Cardiac muscle cell (in vitro differentiated cells and primary cell): ENCODE measurements at places on chromosomes 12 and 14. TPM values are rescaled to one million over a fixed set of nuclear protein-coding genes. Genes with fewer than 3 reads are reported as not detected.
A peak's percentile ranks its signal among the peaks of the same experiment; 100 is the strongest.

ZFHX2 gene
- 3.9 and 4.2 TPM in 2 replicates for total RNA-seq

COL2A1 gene
- 469 and 596 TPM in 2 replicates for total RNA-seq

JPH4 gene
- 0.39 and 0.63 TPM in 2 replicates for total RNA-seq

SRRM4 gene
- 0.14 and 0.21 TPM in 2 replicates for total RNA-seq

PTPRO gene
- total RNA-seq, result 0.07 and 0.12 TPM in 2 replicates

GLT1D1 gene
- 1.4 and 2.7 TPM in 2 replicates for total RNA-seq

SOX5 gene
- 11.9 and 29.4 TPM in 2 replicates for total RNA-seq

ANKRD33 gene
- 0.30 TPM in 1 of 2 replicates, not detected in the other for total RNA-seq

SLC10A1 gene
- total RNA-seq, result not detected in 2 replicates

- no peaks in the 10 kb centered on the region for H3K36me3 ChIP-seq
- no peak overlapping the region for H3K27ac ChIP-seq
- H3K4me1 ChIP-seq, result no peaks in the 10 kb centered on the region
- H3K4me3 ChIP-seq, result no peak overlapping the region
- no peak for DNase-seq
Measured at GRCh38 chr14:97709552-97709951, 912.4 kb downstream of the VRK1 start.

GRCh38 chr12:88546226-88546625 lies 34.0 kb downstream of the KITLG start:
- no peak overlapping the region for H3K27ac ChIP-seq
- H3K4me1 ChIP-seq, result no peaks in the 10 kb centered on the region
- no peak overlapping the region for H3K4me3 ChIP-seq

GRCh38 chr14:54498095-54498531 lies 9.3 kb upstream of the GMFB start:
- H3K4me1 ChIP-seq, result no peaks in the 10 kb centered on the region
- no peak for DNase-seq
- no peak overlapping the region for H3K4me3 ChIP-seq
- H3K36me3 ChIP-seq, result no peaks in the 10 kb centered on the region

DNA sequence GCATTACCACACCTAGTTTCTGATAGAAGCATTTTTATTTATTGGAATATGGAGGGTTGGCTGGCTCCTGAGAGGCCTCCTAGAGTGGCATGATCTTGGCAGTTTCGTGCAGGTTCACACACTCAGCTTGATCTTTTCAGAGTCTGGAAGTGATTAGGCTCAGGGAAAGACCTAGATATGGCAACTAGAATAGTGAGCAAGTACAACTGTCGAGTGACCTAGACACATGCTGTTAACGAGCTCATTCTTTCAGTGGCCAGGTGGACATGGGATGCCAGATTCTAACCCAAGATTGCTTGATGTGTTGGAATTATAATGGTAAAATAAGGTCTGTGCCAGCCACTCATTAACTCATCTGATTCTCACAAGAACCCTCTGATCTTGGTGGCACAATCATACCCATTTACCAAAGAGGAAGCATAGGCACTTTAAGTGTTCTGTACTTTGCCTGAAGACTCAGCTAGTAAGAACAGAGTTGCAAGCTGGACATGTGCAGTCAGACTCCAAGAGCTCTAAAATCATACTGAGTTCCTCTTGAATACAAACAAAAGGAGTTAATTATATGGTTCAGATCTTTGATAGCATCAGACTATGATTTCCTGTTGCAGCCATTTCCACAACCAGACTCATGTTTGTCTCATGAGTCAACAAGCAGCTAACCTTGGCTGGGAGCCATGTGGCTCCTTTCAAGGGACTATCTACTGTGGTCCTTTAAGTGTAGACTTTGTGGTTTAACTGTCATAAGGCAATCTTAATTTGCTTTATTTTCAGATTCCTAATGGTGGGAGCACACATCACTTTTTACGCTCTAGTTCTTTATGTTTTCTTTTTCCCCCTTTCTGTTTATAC lies 144.2 kb downstream of the PLEKHA5 start:
- H3K27ac ChIP-seq, result peak overlapping the region; percentile 20
- no peak for DNase-seq
- no peaks in the 10 kb centered on the region for H3K4me1 ChIP-seq
- peaks cover 54% of the 10 kb centered on the region for H3K36me3 ChIP-seq
- no peaks in the 10 kb centered on the region for H3K27me3 ChIP-seq

DNA sequence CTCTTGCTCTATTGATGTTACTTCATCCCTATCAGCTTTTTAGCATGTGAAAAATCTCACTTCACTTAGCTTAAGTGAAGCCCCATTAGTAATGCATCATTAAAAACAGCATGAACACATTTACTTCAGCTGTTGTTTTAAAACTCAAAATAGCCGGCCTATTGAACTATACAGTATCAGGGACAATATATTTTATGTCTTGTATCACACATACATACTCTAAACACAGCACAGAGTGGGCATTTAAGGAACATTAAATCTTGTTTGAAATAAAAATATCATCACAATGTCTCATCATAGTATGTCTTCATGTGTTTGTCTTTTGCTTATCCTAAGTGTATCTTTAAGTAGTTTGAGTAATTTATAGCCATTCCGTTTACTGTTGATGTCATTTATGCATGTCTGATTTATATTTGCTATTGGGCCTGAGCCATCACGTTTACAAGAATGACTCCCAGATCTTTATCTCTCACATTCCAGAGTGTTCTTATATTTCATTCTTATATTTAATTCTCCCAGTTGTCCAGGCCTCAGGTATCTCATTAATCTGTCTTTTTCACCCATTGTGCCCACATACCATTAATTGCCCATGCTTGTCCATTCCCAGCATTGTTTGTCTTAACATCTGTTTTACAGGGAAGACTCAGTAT lies 57.5 kb downstream of the ARHGAP5 start:
- peaks cover 6% of the 10 kb centered on the region for H3K36me3 ChIP-seq
- H3K27ac ChIP-seq, result peak overlapping the region; percentile 12
- H3K4me3 ChIP-seq, result no peak overlapping the region
- H3K27me3 ChIP-seq, result no peaks in the 10 kb centered on the region
- DNase-seq, result no peak

DNA sequence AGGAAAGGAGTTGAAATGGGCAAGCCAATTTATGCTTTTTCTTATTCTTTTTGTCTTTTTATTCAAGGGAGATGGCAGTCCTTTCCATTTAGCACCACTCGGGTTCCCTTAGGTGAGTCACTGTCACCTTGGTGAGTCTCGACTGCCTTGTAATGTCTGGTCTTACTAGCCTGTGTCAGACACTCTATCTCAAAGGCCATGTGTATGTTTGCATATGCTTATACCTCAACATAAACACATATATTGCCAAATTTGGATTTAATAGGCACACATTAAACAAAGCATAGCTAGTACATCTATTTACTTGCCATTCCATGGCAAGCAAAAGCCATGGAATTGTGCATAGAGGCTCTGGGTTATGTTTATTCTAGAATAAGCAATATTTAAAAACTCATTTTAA lies 624.9 kb upstream of the FOXG1 start:
- H3K4me1 ChIP-seq, result no peaks in the 10 kb centered on the region
- no peak overlapping the region for H3K27ac ChIP-seq
- H3K4me3 ChIP-seq, result no peak overlapping the region
- no peak for DNase-seq
- H3K36me3 ChIP-seq, result no peaks in the 10 kb centered on the region

GRCh38 chr12:74490390-74491064 lies 47.1 kb upstream of the ATXN7L3B start:
- no peaks in the 10 kb centered on the region for H3K4me1 ChIP-seq
- H3K27me3 ChIP-seq, result no peaks in the 10 kb centered on the region
- no peak for DNase-seq
- H3K4me3 ChIP-seq, result no peak overlapping the region

GRCh38 chr12:22256041-22256441 lies 78.5 kb downstream of the ST8SIA1 start:
- H3K27me3 ChIP-seq, result no peaks in the 10 kb centered on the region
- H3K4me3 ChIP-seq, result no peak overlapping the region
- no peaks in the 10 kb centered on the region for H3K36me3 ChIP-seq
- DNase-seq, result peak; percentile 45
- peaks cover 39% of the 10 kb centered on the region for H3K4me1 ChIP-seq

DNA sequence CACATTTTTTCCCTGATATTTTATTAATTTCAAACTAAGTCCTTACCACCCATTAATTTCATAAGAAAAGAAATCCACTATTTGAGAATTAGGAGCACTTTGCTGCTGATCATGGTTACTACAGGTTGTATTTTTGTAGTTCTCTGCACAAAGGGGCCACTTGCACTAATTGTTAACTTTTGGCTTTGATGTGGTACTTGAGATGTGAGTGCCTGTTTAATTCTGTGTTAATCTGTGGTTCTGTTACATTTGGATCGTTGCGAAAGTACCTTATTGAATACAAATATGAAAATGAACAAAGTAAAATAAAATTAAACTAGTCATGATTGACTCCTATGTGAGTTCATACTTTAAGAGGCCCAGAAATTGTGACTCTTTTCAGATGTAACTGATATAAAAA lies 374.9 kb upstream of the RGS6 start:
- peak overlapping the region; percentile 83 for H3K27ac ChIP-seq
- H3K4me3 ChIP-seq, result no peak overlapping the region
- no peak for DNase-seq
- H3K4me1 ChIP-seq, result peaks cover 17% of the 10 kb centered on the region

- H3K27ac ChIP-seq, result peak overlapping the region; percentile 99
- no peak for DNase-seq
- H3K4me3 ChIP-seq, result peak overlapping the region; percentile 91
Measured at GRCh38 chr12:106954462-106955376, 988 bp upstream of the TMEM263 start.

- H3K36me3 ChIP-seq, result no peaks in the 10 kb centered on the region
- no peaks in the 10 kb centered on the region for H3K27me3 ChIP-seq
- H3K4me1 ChIP-seq, result peaks cover 7% of the 10 kb centered on the region
Measured at GRCh38 chr14:65783101-65783500, 370.6 kb downstream of the FUT8 start.

DNA sequence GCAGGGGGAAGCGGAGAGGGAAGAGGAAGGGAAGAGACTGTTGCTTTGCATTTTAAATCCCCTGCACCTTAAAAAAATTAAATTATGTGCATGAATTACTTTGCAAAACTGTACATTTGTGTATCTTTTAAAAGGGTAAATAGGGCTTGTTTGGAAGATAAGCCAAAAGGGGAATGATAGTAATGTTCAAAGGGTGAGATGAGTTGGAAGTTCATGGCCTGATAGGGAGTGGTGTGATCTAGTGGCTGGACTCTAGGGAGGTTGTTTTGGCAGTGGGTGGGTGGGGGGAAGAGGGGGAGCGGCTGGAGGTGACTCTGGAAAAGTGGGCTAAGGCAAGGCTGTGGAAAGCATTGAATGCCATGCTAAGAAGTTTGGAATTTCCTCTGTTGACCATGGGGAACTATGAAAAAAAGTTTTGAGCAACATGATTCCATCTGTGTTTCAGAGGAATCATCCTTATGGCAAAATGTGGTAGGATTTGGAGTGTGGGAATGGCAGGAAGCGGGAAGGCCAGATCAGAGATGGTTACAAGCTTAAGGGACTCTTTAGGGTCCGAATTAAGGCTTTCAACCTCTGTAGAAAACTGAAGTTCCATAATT lies 25.5 kb upstream of the EMP1 start:
- H3K27me3 ChIP-seq, result no peaks in the 10 kb centered on the region
- no peaks in the 10 kb centered on the region for H3K36me3 ChIP-seq
- H3K27ac ChIP-seq, result no peak overlapping the region
- no peak for DNase-seq

GRCh38 chr12:113980054-113980453 lies 13.9 kb upstream of the RBM19 start:
- no peaks in the 10 kb centered on the region for H3K36me3 ChIP-seq
- no peaks in the 10 kb centered on the region for H3K4me1 ChIP-seq
- DNase-seq, result no peak

- peak; percentile 84 for DNase-seq
- no peaks in the 10 kb centered on the region for H3K4me1 ChIP-seq
- no peak overlapping the region for H3K27ac ChIP-seq
- H3K27me3 ChIP-seq, result no peaks in the 10 kb centered on the region
Measured at GRCh38 chr14:34699873-34700621, 14.3 kb downstream of the CFL2 start.

DNA sequence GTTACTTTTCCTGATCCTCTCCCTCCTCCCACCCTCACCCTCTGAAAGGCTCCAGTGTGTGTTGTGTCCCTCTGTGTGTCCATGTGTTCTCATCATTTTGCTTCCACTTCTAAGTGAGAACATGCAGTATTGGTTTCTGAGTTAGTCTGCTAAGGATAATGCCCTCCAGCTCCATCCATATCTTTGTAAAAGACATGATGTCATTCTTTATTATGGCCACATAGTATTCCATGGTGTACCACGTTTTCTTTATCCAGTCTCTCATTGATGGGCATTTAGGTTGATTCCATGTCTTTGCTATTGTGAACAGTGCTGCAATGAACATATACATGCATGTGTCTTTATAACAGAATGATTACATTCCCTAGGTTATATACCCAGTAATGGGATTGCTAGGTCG lies 51.9 kb upstream of the BBS10 start:
- no peak overlapping the region for H3K27ac ChIP-seq
- no peaks in the 10 kb centered on the region for H3K27me3 ChIP-seq
- H3K4me3 ChIP-seq, result no peak overlapping the region
- no peak for DNase-seq

GRCh38 chr12:106080041-106080790 lies 58.5 kb downstream of the NUAK1 start:
- no peaks in the 10 kb centered on the region for H3K27me3 ChIP-seq
- H3K27ac ChIP-seq, result peak overlapping the region; percentile 77
- H3K4me1 ChIP-seq, result peaks cover 27% of the 10 kb centered on the region
- DNase-seq, result peak; percentile 33
- no peak overlapping the region for H3K4me3 ChIP-seq

GRCh38 chr12:59654061-59654460 lies 58.2 kb downstream of the SLC16A7 start:
- no peak overlapping the region for H3K27ac ChIP-seq
- no peaks in the 10 kb centered on the region for H3K27me3 ChIP-seq
- no peak overlapping the region for H3K4me3 ChIP-seq
- no peaks in the 10 kb centered on the region for H3K4me1 ChIP-seq
- H3K36me3 ChIP-seq, result no peaks in the 10 kb centered on the region

DNA sequence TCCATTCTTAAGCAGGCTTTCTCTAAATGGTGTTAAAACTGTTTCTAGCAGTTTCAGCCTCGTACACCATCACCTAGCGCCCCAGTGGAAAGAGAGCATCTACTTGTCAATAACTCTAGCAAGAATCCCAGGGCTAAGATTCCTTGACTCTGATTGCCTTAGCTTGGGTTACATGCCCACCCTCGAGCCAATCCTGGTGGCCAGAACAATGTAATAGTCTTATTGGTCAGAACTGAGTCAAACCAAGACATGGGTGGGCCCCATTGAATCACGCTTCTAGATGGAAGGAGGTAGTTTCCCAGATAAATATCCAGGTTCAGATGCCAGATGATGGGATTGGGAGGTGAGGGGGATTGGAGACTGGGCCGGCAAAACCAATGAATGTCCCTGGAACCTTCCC lies 55.9 kb upstream of the MED13L start:
- H3K36me3 ChIP-seq, result no peaks in the 10 kb centered on the region

DNA sequence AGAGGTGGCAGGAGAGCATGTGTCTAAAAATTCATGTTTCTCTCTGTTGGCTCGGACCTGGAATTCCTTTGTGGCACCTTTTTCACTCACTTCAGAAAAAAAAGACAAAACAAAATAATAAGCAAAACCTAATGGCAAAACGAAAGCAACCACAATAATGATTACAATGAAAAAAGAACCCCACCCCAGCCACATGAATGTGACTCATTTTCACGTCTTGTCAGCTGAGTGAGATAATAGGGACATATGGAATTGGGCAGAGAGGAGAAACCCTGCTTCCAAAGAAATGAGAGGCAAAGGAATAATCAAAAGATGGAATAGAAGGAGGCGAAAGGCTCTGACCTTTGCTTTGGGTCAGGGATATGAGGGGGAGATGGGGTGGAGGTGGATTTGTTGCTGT lies 143.4 kb downstream of the SLC8A3 start:
- H3K36me3 ChIP-seq, result no peaks in the 10 kb centered on the region
- no peak for DNase-seq
- H3K27me3 ChIP-seq, result peaks cover 48% of the 10 kb centered on the region
- no peak overlapping the region for H3K27ac ChIP-seq
